ENCODE measurements at places on chromosomes 13 and 19.

DNA sequence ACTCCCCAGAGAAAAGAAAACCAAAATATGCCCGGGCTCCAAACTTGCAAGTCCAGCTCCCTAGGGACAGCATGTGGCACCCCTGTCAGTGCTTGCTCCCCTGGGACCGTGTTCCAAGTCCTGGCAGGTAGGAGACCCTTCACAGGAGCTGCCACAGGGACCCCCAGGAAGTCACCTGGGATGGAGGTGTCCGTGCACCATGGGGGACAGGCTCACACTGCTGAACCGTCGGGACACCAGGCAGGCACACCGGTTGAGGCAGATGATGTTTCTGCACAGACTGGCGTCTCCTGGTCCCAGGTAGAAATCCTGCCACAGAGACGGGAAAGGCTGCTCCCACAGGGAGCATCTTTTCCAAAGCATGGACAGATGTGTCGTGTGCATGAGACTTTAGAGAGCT, 11.7 kb upstream of the PROZ start:
- DNase-seq = no peak

DNA sequence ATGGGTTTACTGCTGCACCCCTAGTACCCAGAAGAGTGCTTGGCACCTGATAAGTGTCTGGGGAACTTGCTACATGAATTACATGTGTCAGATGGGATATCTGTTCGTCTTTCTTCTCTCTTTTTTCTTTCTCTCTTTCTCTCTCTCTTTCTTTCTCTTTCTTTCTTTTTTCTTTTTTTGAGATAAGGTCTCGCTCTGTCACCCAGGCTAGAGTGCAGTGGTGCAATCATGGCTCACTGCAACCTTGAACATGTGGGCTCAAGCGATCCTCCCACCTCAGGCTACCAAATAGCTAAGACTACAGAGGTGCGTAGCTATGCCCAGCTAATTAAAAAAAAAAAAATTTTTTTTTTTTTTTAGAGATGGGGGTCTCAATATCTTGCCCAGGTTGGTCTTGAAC, 6.1 kb downstream of the CADM4 start:
- DNase-seq = no peak

GRCh38 chr13:30923418-30923817, 9.0 kb upstream of the TEX26 start:
- no peak for DNase-seq

DNA sequence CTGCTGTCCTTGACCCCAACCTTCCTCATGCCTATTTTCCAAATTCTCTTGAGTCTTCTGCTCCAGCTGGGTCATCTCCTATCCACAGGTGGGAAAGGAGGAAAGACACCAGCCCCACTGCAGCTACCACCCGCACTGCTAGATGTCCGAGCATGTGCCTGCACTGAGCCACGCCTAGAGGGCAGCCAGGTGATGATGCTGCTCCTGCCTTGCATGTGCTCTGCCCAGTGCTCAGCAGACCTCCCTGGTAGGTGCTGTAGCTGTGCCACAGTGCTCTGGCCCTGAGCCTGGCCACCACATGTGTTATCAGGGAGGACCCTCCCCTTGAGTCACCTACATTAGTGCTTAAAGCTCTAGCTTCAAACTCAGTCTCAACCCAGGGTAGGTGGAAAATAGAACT, 6.9 kb upstream of the CYSLTR2 start:
- no peak for DNase-seq

GRCh38 chr13:48746821-48747220, 93.1 kb downstream of the CYSLTR2 start:
- DNase-seq = no peak

DNA sequence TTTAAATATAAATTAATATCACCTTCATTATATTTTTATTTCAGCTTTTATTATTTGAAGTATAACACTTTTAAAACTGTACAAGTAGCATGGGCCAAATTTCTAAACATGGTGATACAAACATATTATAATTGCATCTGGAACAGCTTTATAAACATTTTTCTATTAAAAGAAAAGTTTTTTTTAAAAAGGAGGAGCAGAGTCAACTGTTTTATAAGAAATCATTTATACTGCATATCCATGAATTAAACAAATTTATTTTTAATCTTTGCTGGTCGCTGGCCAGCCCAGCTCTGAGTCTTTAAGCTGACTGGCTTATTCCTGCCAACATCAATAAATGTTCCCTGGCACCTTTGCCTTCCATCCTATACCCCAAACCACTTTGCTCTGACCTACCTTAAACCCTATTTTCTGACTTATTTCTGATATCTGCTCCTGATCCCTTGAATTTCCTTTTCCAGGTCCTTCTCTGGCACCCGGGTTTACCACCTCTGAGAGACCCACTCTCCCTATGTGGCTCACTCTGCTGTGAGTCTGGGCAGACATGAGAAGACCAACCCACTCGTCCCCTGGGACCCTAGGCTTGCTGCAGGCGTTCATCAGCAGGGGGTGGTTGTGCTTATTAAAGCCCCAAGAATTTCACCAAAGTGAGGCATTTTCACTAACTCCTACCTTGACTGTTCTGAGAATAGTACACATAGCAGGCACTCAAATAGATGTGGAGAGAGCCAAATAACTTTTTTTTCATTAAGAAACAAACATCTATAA, 220.3 kb downstream of the KLF12 start:
- DNase-seq = peak; percentile 34

DNA sequence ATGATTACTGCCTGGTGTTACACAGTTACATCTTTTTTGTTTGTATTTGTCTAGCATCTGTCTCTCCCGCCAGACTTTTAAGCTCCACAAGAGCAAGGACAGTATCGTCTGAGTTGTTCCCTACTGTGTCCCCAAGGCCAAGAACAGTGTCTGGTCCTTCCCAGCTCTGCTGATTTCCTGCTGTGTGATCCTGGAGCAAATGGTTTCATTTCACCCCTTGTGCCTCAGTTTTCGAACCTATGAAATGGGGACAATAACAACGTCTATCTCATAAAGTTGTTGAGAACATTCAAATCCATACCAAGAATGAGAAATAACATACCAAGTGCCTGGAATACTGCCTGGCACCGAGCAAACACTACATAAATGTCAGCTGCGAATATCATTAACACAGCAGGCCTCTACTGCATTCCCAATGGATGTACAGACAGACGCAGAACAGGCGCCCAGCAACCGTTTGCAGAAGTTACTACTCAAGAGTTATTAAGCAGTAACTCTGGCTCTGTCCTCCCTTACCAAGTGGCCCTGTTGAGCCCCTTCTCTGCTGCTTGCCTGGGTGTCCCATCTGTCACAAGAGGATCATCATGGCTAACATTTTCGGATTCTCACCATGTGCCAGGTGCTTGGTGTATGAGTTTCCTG, 11.4 kb downstream of the XRCC1 start:
- DNase-seq = no peak

DNA sequence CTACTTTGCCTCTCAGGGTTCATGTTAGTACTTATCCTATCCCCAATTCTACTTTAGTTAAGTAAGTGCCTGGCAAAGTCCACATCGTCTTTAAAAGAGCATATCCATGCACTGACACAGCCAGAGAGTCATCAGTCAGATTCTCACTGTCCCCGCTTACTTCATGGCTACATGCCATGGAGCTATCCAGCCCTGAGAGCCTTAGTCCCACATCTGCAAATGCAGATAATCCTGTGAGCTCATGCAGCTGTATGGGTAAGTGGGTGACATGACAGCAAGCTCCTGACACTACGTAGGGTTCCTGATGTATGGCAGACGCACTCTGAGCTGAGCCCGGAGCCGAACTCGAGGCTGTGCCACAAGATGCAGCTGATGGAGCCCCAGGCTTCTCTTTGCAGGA, 661.5 kb downstream of the LIG4 start:
- no peak for DNase-seq

DNA sequence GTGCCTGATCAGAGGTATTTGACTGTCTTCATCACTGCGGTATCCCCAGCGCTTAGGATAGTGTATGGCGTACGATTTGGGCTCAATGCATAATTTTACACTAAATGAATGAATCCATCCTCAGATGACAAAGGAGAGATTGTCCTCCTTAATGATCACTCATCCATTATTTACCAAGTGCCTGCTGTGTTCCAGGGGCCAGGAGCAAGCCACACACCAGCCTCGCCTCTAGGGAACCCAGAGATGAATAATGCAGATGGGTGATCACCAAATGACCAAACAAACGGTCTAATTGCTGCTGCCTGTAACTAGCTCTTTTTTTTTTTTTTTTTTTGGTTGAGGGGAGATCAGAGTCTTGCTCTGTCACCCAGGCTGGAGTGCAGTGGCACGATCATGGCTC, 5.9 kb upstream of the GPR32 start:
- DNase-seq = no peak

DNA sequence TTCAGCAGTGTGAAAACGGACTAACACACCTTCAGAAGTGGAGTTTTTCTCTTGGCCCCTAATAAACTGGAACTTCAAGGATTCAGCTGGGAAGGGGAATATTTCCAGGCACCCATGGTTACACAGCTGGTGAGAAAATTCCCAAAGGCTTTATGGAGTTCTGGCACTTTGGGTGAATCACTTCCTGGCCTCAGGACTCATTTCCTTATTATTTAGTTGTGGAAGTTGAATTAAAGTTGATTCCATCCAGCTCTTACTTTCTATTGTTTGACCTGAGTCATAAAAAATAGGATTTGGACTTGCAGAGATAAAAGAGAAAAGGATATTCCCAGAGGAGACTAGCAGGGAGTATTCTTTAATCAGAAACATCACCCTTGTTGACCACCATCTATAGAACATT, 882.1 kb downstream of the UQCRFS1 start:
- no peak for DNase-seq

DNA sequence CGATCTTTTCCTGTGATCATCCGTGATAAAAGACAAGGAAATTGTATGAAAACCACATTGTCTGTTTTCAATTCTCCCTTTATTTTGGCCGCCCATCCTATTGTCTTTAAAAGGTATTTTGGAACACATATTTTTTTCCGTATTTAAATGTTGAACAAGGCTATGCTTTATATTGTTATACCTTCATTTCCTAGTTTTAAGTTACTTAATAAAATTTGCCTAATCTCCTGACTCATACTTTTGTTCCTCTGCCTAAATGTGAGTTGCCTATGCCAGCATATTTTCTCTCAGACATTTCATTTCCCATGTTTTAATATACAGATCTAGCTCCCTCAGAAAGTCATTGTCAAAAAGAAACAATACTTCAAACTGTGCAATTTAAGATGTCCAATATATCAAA, 104.2 kb downstream of the SLITRK6 start:
- no peak for DNase-seq

- no peak for DNase-seq
Observed at GRCh38 chr13:52165411-52165810, 6.0 kb upstream of the NEK3 start.

- DNase-seq = no peak
Observed at GRCh38 chr19:14615623-14616022, 32.7 kb downstream of the CLEC17A start.

- DNase-seq = no peak
Observed at GRCh38 chr13:43799191-43799590, 12.4 kb upstream of the ENOX1 start.

- DNase-seq = no peak
Observed at GRCh38 chr13:47650209-47650608, 350.9 kb downstream of the SUCLA2 start.

DNA sequence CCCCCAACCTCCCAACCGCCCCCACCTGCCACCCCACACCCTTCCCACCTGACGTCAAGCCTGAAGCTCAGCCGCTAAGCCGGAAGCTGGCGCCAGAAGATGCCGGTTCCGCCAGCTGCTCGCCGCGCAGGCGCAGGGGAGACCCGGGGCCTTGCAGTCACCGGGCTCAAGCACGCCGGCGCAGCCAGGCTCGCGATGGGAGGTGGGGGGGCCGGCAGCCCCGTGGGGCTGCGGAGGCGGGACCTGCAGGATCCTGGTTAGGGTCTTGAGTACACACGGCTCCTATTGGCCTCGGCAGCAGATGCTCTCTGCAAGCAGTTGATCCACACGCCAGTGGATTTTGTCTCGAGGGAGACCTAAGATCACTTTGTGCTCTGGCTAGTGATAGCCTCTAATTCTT, at the start of gene LIG4:
Gene LIG4, minus strand, starts transcription at position 101 of the 400 bp plus-strand sequence. CDS start 4,268 bp downstream, outside the sequence.
- peak; percentile 89 for DNase-seq

DNA sequence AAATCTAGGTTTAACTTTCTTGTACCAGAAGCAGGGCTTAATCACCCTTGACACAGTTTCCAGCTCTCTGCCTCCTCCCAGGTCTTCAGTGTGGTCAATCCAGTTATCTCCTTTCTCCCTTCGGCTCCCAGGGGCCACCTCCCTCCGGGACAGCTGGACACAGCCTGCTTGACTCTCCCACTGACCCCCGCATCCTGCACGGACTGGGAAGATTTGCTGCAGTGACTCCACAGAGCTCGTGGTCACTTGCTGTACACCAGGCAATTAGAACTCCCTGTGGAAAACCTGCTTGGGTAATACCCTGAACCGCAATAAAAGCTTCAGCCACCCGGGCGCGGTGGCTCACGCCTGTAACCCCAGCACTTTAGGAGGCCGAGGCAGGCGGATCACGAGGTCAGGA, 116.5 kb downstream of the NUFIP1 start:
- DNase-seq = no peak

GRCh38 chr19:21133633-21134032, 8.2 kb upstream of the ZNF431 start:
- DNase-seq = no peak

DNA sequence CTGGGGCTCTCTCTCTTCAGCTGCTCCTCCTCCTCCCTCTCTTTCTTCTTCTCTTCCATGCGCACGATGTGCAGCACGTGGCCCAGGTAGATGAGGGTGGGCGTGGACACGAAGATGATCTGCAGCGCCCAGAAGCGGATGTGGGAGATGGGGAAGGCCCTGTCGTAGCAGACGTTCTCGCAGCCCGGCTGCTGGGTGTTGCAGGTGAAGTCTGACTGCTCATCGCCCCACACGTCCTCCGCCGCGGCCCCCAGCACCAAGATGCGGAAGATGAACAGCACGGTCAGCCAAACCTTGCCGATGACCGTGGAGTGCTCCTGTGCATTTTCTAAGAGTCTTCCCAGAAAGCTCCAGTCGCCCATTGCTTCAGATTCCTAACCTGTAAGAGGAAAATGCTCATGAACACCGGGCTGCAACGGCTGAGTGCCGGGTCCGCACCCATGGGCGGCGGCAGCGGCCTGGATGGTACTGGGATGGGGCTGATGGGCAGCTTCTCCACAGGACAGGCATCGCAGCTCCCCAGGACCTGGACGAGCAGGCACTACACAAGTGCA, 17.8 kb downstream of the GJA3 start:
- no peak for DNase-seq

DNA sequence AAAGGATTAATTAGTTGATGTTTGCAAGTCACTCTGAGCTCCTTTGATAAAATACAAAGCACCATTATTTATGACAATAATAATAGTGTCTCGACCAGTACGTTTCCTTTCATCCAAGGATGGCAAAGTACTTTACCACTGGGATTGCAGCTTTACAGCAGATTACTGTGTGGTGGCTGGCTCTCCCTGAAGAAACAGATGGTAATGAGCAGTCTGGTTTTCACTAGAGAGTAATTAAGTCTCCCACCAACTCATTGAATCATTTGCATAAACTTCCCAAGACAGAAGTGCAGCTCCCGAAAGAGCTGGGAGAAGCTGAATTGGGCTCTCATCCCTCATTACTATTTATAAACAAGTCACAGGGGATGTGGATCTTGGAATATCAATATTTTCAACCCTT, 48.7 kb downstream of the KLF5 start:
- DNase-seq = no peak

GRCh38 chr13:30569901-30570576, 47.7 kb upstream of the USPL1 start:
- peak; percentile 60 for DNase-seq

GRCh38 chr19:11856596-11857250, 8.2 kb downstream of the ZNF439 start:
- no peak for DNase-seq

GRCh38 chr13:27035892-27036235, 135.7 kb downstream of the USP12 start:
- DNase-seq = no peak

- DNase-seq = no peak
Observed at GRCh38 chr19:45863840-45864628, at the start of gene FOXA3. TSS of gene FOXA3 (plus strand) at chr19:45864326. CDS start at chr19:45864457, 131 bp downstream.

Measured in retinal pigment epithelial cell (primary cell).